ENCODE measurements at places on chromosomes 2 and 18.

- DNase-seq, result peak; percentile 56
These were observed 18.6 kb downstream of the NGEF start for GRCh38 chr2:232994446-232994845.

DNA sequence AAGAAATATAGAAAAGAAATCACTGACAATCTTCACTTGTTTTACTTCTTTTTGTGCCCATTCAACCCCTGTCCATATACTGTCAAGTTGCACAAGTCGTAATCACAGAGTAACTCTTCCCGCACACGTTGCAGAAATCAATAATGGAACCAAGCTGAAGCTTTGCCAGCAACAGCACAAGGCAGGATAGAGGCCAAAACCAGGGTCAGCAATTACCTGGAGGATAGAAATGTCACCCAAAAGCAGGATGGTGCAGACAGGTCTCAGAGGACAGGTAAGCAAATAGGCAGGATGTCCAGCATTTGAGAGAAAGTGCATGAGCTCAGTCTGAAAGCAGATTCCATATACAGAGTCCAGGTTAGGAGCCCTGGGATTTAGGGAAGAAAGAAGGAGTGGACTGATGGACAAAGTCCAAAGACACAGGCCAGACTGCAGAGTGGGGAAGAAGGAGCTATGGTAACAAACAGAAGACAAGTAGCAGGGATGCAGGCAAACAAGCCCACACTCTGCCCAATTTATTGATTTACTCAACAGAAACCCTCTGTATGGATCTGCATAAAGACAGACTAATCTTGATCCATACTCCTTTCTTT, 52.7 kb downstream of the PID1 start:
- no peak for DNase-seq

DNA sequence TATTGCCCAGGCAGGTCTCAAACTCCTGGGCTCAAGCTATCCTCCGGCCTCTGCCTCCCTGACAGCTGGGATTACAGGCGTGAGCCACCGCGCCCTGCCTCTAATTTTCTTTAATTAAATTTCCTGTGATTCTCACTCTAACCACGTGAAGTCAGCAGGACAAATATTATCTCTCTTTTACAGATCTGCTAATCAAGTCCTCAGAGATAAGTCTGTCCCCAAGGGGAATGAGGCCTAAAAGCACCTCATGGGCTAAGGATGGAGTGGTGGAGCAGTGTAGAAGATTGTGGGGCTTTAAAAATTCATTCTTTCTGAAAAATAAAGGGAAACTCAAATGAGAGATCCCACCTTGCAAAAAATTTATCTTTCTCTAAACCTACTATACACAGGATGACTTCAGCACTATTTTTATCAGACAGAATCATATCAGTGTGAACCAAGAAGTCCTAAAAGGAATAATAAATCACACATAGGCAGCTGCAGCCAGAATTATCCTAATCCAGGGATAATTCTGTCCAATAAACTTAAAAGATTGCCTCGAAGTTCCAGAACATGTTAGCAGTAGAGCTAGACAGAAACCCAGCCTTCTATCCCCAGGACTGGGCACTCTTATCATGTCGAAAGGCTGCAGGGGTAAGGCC, 38.3 kb upstream of the BMPR2 start:
- DNase-seq, result no peak

GRCh38 chr2:86223140-86223926, 24.1 kb downstream of the MRPL35 start:
- peak; percentile 60 for DNase-seq

GRCh38 chr18:24271381-24272228, 126.0 kb downstream of the OSBPL1A start:
- peak; percentile 90 for DNase-seq

- DNase-seq, result no peak
These were observed 3.4 kb upstream of the TET3 start for GRCh38 chr2:73981081-73982001.

DNA sequence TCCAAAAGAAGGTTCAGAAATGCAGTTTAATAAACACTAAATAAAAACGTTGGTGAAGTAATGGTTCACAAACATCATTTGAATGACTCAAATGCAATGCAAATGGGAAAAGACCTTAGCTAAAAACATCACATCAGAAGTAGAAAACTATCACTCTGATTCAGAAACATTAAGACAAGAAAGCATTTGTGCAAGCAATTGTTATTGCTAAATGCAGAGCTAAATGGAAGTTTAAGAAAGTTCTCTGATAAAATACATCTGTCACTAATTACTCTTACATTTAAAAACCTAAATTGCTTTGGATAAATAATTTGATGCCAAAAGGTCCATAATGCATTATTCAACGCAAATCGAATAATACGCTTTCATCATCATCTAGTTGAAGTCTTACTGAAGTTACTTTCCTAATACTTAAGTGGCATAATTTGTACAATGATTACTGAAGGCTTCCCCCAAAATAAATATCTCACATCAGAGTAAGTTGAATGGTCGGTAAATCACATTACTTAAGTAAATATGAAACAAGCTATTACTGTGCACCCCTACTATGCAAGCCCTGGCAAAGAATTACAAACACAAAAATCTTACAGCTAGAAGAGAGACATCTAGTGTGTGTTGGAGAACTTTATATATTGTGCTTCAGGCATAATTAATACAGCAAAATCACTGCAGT, 105.7 kb upstream of the KCTD1 start:
- no peak for DNase-seq

DNA sequence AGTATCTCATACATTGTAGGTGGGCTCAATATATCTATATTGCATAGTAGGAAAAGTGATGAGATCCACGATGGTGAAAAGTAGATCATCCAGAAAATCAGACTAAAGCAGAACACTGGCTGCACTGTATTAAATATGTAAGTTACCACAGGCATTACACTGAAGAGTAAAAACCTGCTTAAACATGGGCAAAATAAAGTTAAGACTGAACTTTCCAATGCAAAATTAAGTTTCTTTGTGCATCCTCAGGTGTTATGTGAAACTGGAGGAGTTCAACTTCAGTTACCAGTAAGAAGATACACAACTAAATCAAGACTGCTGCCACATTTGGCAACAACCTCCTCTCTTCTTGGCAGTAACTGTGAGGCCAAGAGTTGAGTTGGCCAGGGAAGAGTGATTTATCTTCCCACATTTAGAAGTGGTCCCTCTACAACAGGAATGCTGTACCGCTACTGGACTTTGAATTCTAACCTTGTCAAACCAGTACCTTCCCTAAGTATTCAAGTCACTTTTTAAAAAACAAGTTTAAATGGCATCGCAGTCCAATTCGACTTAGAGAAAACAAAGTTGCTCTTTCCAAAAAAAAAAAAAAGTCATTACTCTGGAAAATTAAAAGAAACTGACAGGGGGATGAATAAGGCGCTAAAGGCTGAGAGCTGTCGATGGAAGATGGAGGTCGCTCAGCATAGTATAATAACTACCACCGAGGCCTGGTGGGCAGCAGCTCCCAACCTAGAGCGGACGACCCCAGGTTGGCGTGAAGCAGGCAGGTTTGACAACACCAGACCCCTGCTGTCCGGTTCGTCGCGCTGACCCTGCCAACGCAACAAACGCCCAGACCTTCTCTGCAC, 1.1 kb downstream of the MAP4K3 start:
- DNase-seq, result no peak

Data from osteocyte (in vitro differentiated cells).